GM12865 (cell line): ENCODE measurements at places on chromosomes 3 and 15.

- DNase-seq, result no peak
These were observed 305.0 kb upstream of the SLCO3A1 start for GRCh38 chr15:91548549-91548948.

GRCh38 chr3:120153294-120153693 lies 59.0 kb upstream of the GSK3B start:
- no peak for DNase-seq

- DNase-seq, result no peak
These were observed 63.9 kb downstream of the MEX3B start for GRCh38 chr15:81981908-81982307.

DNA sequence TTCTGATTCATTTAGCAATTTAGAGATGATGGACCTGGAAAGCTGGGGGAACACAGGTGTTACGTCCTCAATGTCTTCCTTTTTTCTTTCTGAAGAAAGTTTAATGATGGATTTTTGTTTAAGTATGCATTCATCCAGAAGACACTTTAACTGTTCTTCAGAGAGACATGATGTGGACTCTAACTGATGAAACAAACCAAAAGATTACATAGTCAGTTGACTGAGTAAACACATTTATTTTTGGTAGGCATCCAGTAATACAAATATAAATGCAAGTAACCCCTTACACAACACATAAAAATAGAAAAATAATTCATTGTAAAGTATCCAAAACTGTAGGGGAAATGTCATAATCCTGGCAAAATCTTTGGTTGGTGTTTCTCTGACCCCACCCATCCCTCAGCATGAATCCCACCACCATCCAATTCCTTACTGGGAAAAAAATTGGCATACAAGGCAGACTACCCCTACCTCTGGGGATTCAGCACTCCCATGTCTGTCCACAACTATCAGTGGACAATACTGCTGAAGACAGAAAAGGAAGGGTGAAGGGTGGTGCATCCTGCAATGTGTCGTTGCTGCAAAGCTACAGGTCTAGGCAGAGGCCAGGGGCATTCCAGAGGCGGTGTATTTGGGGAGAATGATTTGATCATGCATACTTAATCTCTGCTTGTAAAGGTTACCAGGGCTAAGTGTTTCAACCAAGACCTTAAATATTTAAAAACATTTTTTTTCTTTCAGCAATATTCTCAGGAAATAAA lies 37.4 kb downstream of the THBS1 start:
- DNase-seq, result no peak

DNA sequence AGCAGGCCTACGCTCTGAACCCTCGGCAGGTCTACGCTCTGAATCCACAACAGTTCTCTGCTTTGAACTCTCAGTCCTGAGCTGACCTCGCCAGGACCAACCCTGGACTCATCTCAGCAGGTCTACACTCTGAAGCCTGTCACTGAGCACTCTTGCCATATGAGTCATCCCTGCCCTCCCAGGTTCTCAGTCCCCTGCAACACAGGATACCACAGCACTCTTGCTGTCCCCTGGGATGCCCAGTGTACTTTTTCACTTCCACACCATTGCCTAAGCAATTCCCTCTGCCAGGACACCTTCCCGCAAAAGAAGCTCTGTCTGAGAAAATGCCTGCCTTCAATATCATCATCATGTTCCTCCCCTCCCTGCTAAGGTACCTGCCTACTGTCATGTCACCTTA lies 42.0 kb downstream of the NUP210 start:
- DNase-seq, result peak; percentile 69
